IPS DF 6.9 (cell line): ENCODE measurements at places on chromosomes 7 and 10.

DNA sequence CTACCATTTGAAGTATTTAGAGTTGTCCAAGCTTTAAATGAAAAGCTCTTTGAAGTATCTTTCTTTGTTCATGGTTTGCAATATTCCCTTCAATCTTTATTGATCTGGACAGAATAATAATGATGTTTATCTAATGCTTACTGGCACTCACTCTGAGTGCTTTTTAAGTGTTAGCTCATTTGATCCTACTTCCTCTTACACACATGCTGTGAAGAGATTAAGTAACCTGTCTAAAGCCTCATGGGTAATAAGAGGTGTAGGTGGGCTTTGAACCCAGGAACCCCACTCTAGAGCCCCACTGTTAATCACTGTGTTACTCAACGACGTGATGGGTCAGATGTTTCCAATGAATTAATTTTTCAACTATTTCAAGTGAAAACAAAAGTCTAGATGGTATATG is 31.1 kb upstream of the ADD3 start:
- H3K36me3 ChIP-seq: no peaks in the 10 kb centered on the region
- H3K27ac ChIP-seq: no peak overlapping the region
- H3K4me3 ChIP-seq: no peak overlapping the region
- H3K27me3 ChIP-seq: no peaks in the 10 kb centered on the region
- no peak for DNase-seq
- no peaks in the 10 kb centered on the region for H3K4me1 ChIP-seq

DNA sequence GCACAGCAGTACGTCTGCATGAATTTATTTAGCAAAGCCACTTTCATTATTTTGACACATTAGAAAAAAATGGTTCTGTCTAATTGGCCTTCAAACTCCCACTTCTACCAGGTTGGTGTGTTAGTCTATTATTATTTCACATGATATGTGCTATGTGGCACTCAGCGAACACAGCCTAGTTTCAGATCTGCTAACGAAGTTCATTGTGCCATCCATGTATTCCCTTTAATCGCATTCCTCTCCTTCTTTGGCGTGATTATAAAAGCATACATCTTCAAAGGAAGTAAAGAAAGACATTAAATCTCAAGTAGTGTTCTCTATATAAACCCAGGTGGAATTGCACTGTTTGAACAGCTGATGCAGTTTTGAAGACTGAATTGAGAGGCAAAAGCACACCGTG is 96.4 kb upstream of the CACNA2D1 start:
- H3K27me3 ChIP-seq: no peaks in the 10 kb centered on the region
- H3K4me1 ChIP-seq: no peaks in the 10 kb centered on the region
- DNase-seq: no peak
- no peaks in the 10 kb centered on the region for H3K36me3 ChIP-seq
- H3K4me3 ChIP-seq: no peak overlapping the region
- no peak overlapping the region for H3K27ac ChIP-seq

DNA sequence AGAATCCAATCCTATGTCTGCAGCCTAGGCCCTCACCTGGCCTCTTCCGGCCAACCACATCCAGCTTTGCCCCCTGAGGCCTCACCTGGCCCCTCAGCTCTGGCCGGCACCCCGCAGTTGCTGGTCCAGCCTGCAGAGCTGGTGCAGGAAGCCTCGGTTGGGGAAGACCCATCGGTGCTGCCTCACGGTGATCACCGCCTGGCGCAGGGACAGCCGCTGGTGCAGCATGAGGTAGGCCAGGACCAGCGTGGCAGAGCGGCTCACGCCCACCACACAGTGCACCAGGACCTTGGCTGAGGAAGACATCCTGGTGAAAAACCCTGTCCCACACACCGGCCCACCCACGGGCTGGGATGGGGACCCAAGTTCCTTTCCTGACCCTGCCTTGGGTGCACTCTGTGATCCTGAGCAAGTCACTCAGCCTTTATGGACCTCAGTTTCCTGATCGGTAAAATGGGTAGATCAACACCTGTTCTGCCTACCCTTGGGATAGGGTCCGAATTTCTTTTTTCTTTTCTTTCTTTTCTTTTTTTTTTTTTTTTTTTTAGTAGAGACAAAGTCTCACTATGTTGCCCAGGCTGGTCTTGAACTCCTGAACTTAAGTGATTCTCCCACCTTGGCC is 5.8 kb upstream of the SAMD8 start:
- peak overlapping the region; percentile 40 for H3K27ac ChIP-seq
- no peaks in the 10 kb centered on the region for H3K36me3 ChIP-seq
- no peak overlapping the region for H3K4me3 ChIP-seq
- no peak for DNase-seq
- no peaks in the 10 kb centered on the region for H3K27me3 ChIP-seq

DNA sequence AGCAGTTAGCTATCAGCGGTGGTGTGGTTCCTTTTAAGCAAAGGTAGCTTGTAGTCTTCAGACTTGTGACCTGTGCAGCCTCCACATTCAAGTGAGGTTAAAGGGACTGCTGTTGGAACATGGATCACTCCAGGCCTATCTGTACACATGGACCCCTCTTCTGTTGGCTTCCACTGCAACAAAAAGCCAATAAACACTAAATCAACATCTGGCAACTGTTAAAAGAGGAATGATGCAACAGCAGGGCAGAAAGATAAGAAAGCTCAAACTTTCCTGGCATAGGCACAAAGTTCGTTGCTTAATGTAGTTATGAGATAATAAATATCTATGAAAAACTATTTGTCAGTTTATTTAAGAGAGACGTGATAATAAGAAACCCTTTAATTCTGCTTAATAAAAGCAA is 4.0 kb upstream of the MINPP1 start:
- H3K4me1 ChIP-seq: no peaks in the 10 kb centered on the region
- no peaks in the 10 kb centered on the region; the same call in 1 of the 2 replicates for H3K27me3 ChIP-seq
- no peaks in the 10 kb centered on the region for H3K36me3 ChIP-seq
- DNase-seq: no peak
- no peak overlapping the region for H3K27ac ChIP-seq

DNA sequence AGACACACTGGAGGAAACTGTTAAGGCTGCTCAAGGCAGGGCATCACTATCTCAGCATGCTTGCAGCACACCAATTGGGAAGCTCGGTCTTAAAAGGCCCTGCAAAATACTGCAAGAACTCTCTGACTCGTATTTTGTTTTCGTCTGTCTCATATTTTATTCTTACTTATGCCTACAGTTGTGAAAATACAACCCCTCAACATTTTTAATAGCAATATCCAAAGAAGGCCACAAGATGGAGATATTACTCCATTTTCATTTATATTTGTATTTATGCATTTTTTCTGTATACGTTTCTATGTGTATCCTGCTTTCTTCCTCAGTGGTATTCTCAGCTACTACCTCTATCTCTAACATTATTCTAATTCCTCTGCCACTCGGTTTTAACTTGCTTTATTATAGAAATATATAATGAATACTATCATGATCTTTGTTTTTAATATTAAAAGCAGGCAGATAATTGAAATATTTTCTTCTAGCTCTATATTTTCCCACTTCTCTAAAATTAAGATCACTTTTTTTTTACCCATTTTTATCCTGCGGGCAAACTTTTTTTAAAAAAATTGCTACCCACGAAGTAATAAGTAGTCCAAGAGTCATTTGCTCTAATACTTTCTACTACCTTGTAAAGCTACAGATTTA is 10.0 kb downstream of the DNAJC1 start:
- no peaks in the 10 kb centered on the region for H3K27me3 ChIP-seq
- no peak overlapping the region for H3K4me3 ChIP-seq
- H3K36me3 ChIP-seq: no peaks in the 10 kb centered on the region
- DNase-seq: no peak
- no peak overlapping the region for H3K27ac ChIP-seq

DNA sequence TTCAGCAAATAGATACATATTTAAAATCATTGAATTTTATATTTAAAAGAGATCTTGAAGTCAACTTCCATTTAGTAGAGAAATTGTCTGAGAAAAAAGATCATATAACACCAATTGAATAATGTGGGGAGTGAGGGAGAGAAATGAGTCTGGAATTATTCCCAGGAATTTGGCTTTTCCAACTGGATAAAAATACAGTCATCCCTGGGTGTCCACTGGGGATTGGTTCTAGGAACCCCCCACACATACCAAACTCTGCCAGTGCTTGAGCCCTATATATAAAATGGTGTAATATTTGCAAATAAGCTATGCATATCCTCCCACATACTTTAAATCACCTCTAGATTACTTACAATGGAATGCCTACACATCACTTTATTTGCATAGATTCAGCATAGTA is 162.8 kb upstream of the SEMA3C start:
- no peaks in the 10 kb centered on the region for H3K36me3 ChIP-seq
- no peak overlapping the region for H3K27ac ChIP-seq
- no peak for DNase-seq
- H3K27me3 ChIP-seq: no peaks in the 10 kb centered on the region
- no peaks in the 10 kb centered on the region for H3K4me1 ChIP-seq

GRCh38 chr10:89377705-89378637 is at the start of gene IFIT1B:
Gene IFIT1B, plus strand, starts transcription at chr10:89378056. Its CDS starts 80 bp downstream, at chr10:89378136.
- H3K4me1 ChIP-seq: no peaks in the 10 kb centered on the region
- H3K4me3 ChIP-seq: no peak within 1 kb of the TSS
- no peaks in the 10 kb centered on the region for H3K36me3 ChIP-seq

DNA sequence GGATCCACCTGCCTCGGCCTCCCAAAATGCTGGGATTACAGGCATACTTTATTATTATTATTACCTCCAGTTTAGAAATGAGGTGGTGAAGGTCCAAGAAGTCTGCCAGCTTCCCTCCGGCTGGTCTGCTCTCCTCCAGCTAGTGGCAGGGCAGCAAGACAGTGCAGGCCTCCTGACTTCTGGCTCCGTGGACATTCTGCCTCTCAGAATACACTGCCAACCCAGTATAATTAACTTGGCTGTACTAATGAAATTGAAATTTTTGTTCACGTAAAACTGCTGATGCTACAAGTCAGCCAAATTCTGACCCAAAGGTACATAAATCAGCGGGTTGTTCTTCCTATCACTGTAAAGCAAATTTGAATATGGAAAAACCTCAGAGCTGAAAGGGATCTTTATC is 7.6 kb upstream of the PDE1C start:
- no peak for DNase-seq
- H3K4me1 ChIP-seq: no peaks in the 10 kb centered on the region; the same call in 1 of the 2 replicates
- H3K27me3 ChIP-seq: no peaks in the 10 kb centered on the region; the same call in 1 of the 2 replicates

GRCh38 chr7:151409667-151410404 is at the start of gene WDR86:
Gene WDR86, minus strand, starts transcription at chr7:151410038. Its CDS starts 449 bp downstream, at chr7:151409589.
- peak within 1 kb of the TSS; percentile 59 for H3K4me3 ChIP-seq
- H3K27ac ChIP-seq: no peak within 1 kb of the TSS
- H3K36me3 ChIP-seq: no peaks in the 10 kb centered on the region
- H3K4me1 ChIP-seq: peaks cover 14% of the 10 kb centered on the region
- DNase-seq: no peak

- no peak for DNase-seq
- no peaks in the 10 kb centered on the region for H3K27me3 ChIP-seq
- H3K4me3 ChIP-seq: peak overlapping the region; percentile 10; the same call in 1 of the 2 replicates
- no peaks in the 10 kb centered on the region for H3K36me3 ChIP-seq
- no peaks in the 10 kb centered on the region for H3K4me1 ChIP-seq
- H3K27ac ChIP-seq: no peak overlapping the region
Observed at GRCh38 chr10:68954904-68955303, 1.1 kb upstream of the DDX21 start.

DNA sequence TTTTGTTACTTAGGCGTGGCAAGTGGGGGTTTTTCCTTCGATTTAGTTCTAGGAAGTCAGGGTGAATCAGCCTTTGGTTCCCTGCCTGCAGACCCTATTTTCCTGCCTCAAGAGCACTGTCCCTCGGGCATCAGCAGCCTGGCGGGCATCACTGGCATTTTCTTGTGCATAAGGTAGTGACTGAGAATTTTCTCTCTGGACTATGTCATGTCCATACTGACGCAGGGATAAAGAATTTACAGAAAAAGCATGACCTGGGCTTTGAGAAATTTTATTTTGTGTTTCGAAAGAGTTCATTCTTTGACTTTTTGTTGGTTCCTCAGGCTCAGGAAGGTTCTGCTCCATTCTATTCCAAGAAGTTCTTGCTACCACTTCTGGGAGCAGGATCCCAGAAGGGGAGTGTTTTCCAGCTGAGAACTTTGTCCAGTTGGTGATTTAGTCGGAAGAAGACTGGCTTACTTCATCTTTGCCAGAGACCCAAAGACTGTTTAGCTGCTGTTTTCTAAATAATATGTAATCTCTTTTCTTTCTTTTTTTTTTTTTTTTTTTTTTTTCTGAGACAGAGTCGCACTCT is 213.9 kb upstream of the SH2B2 start:
- no peak overlapping the region for H3K27ac ChIP-seq
- H3K4me1 ChIP-seq: 0 out of 2 replicates have a peak, but pooled peaks cover 3% of the 10 kb centered on the region
- H3K36me3 ChIP-seq: no peaks in the 10 kb centered on the region; the same call in 1 of the 2 replicates
- H3K27me3 ChIP-seq: no peaks in the 10 kb centered on the region
- DNase-seq: no peak

DNA sequence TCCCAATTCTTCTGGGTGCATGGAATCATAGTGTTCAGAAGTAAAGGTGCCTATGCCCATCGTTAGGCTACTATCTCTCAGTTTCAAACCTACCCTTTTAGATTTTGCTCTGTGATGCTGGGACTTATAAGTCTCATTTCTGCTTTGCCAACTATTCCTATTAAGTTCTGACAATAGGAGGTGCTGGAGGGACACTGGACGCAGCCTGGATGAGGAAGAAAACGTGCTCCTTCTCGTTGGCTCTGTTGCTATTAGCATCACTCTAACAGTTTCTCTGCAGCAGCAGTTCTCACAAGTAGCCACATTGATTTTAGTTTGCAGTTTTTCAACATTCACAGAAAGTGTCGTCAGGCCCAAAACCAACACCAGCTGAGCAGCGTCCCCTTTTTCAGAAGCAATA is 72.4 kb downstream of the ABCC2 start:
- H3K27ac ChIP-seq: no peak overlapping the region
- H3K4me1 ChIP-seq: peaks cover 4% of the 10 kb centered on the region; the same call in 1 of the 2 replicates

DNA sequence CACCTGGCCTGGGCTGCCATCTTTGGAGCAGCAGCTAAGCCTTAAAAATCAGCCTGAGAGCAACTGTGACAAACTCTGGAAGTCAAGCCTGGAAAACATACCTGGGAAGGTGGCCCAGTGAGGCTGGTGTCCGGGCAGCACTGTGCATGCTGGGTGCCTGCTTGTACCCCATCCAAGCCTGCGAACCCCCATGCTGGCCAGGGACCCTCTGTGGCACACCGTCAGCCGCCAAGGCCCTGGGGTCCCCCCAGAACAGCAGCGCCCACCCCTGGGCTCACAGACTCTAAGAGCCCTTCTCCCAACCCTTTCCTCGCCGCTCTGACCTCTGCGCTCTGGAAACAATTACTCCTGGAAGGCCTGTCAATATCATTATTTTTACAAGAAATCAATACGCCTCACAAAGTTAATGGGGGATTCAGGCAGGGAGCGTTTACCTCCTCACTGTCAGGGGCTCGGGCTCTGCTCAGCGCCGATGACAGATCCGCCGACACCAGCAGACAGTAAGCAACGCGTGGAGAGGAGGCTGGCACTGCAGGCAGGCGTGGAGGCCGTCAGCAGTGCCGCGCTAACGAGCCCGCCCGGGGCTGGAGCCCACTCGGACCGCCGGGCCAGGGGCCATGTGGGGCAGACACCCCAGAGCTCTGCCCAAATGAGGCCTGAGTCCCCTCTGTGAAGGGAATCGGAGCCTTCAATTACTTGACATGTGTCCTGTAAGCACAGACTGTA is 54.4 kb downstream of the EBF3 start:
- no peak for DNase-seq
- H3K4me3 ChIP-seq: no peak overlapping the region
- peaks cover 5% of the 10 kb centered on the region for H3K4me1 ChIP-seq
- no peaks in the 10 kb centered on the region for H3K36me3 ChIP-seq
- no peaks in the 10 kb centered on the region for H3K27me3 ChIP-seq

- no peak overlapping the region for H3K27ac ChIP-seq
- H3K4me1 ChIP-seq: no peaks in the 10 kb centered on the region
- no peak overlapping the region for H3K4me3 ChIP-seq
- H3K36me3 ChIP-seq: no peaks in the 10 kb centered on the region
- DNase-seq: no peak
Observed at GRCh38 chr7:107370816-107371215, 99.0 kb upstream of the GPR22 start.

GRCh38 chr7:7219216-7219615 is 36.9 kb downstream of the C1GALT1 start:
- no peaks in the 10 kb centered on the region for H3K4me1 ChIP-seq
- no peaks in the 10 kb centered on the region for H3K27me3 ChIP-seq
- H3K4me3 ChIP-seq: no peak overlapping the region
- no peak for DNase-seq
